ENCODE measurements at places on chromosomes 5 and 9.

DNA sequence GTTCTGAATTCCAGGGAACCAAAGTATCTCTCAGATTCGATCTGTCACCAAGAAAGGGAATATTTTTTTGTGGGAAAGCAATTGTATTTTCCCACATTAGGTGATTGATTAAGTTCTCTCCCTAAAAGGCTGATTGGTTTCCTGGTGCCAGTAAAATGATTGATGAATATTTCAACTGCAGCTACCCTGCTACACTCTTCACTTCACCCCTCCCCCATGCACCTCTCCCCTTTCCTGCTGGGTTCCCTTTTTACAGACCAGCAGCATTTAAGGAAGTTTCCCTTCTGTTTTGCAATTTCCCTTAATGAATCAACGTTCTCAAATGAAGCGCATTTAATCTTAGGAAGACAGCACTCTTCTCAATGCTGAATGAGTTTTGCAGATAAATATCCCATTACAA, 13.1 kb downstream of the NR6A1 start:
- DNase-seq = no peak

DNA sequence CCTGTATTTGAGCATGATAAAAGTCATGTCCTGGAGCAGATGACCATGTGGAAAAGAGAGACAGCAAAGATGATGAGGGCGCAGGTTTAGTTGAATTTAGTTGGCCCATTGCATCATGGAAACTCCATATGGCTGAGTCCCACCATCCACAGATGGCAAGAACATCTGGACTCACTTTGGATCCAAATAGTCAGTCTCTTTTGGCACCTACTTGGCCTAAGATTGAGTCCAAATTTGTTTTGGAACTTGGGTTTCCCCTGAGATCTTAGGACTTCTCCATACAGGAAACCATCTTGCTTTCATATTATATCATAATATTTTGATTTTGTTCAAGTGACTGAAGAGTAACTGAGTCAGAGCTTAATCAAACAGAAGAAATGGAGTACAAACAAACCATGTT, 217.5 kb downstream of the DRD1 start:
- no peak for DNase-seq

- no peak for DNase-seq
Measured at GRCh38 chr9:130043654-130044623, 950 bp upstream of the FNBP1 start.

GRCh38 chr5:168342151-168342825, 50.8 kb downstream of the WWC1 start:
- DNase-seq = no peak

GRCh38 chr5:172303572-172304335, 20.2 kb upstream of the UBTD2 start:
- no peak for DNase-seq

DNA sequence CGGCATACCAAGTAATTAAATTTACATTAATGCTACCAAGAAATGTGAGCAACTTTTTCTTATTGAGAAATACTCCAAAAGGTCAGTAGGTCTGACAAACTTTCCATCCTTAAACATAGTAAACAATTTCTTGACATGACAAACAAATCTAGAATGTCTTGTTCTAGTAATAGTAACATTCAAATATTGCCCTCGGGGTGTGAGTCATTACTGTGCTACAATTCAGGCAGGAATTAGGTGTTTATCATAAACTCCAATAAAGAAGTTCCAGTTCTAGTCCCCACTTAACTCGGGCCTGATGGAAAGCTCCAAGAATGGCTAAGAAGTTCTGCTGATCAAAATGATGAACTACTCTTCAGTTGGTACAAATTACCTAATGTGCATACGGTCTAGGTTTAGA, 235.6 kb upstream of the TUSC1 start:
- no peak for DNase-seq
